Placental epithelial cell (primary cell): ENCODE measurements at places on chromosomes 12 and 14. TPM values are rescaled to one million over a fixed set of nuclear protein-coding genes. Genes with fewer than 3 reads are reported as not detected.

ACSM4 gene
- total RNA-seq: not detected in 2 replicates

CELA1 gene
- not detected in 2 replicates for total RNA-seq

CCDC92 gene
- total RNA-seq: 13.3 and 14.6 TPM in 2 replicates

KRT6C gene
- total RNA-seq: 6.3 and 9.3 TPM in 2 replicates

SPATA7 gene
- 13.4 and 16.1 TPM in 2 replicates for total RNA-seq

RNASE7 gene
- total RNA-seq: not detected in 2 replicates

SPIC gene
- total RNA-seq: not detected in 2 replicates

RPGRIP1 gene
- not detected in 2 replicates for total RNA-seq

MAP1LC3B2 gene
- 0.39 TPM in 1 of 2 replicates, not detected in the other for total RNA-seq

CD27 gene
- total RNA-seq: 0.33 TPM in 1 of 2 replicates, not detected in the other

PDE3A gene
- total RNA-seq: 12.8 and 33.4 TPM in 2 replicates

GNB3 gene
- total RNA-seq: 0.65 and 3.1 TPM in 2 replicates

INSM2 gene
- under 0.01 TPM in 1 of 2 replicates, not detected in the other for total RNA-seq

SCN8A gene
- total RNA-seq: 0.11 and 0.39 TPM in 2 replicates

KRT85 gene
- under 0.01 TPM in 1 of 2 replicates, not detected in the other for total RNA-seq

HOXC12 gene
- not detected in 2 replicates for total RNA-seq

RHEBL1 gene
- not detected in 2 replicates for total RNA-seq

TAS2R9 gene
- not detected in 2 replicates for total RNA-seq

HHIPL1 gene
- total RNA-seq: 6.7 and 7.5 TPM in 2 replicates

GPD1 gene
- 1.2 TPM in 1 of 2 replicates, not detected in the other for total RNA-seq

ENDOU gene
- total RNA-seq: 1.8 and 9.8 TPM in 2 replicates

DCN gene
- 27.7 and 87.6 TPM in 2 replicates for total RNA-seq

BMP4 gene
- 0.39 TPM in 1 of 2 replicates, not detected in the other for total RNA-seq

E2F7 gene
- total RNA-seq: 3.5 and 3.8 TPM in 2 replicates

FZD10 gene
- 0.87 TPM in 1 of 2 replicates, not detected in the other for total RNA-seq

HOXC5 gene
- total RNA-seq: 0.22 and 0.79 TPM in 2 replicates

LPAR5 gene
- 5.1 and 10.7 TPM in 2 replicates for total RNA-seq

NKX2-8 gene
- total RNA-seq: not detected in 2 replicates

IL22 gene
- total RNA-seq: not detected in 2 replicates

HSPA2 gene
- total RNA-seq: 10.2 and 16.1 TPM in 2 replicates

SPATS2 gene
- total RNA-seq: 15.7 and 28.3 TPM in 2 replicates

CRIP2 gene
- total RNA-seq: 3.7 and 14.5 TPM in 2 replicates

INHBC gene
- not detected in 2 replicates for total RNA-seq

BIN2 gene
- total RNA-seq: under 0.01 TPM in 1 of 2 replicates, not detected in the other

FERMT2 gene
- total RNA-seq: 55.4 and 104 TPM in 2 replicates

BICDL1 gene
- 3.1 and 6.5 TPM in 2 replicates for total RNA-seq

CD69 gene
- total RNA-seq: 0.22 and 0.39 TPM in 2 replicates

GNPTAB gene
- total RNA-seq: 36.9 and 40.9 TPM in 2 replicates

CARMIL3 gene
- total RNA-seq: under 0.01 TPM in 2 replicates

ADGRD1 gene
- total RNA-seq: not detected in 2 replicates

WDHD1 gene
- total RNA-seq: 4.9 and 7.1 TPM in 2 replicates

GYS2 gene
- total RNA-seq: not detected in 2 replicates

KLRC4 gene
- 1.2 TPM in 1 of 2 replicates, not detected in the other for total RNA-seq

NPFF gene
- total RNA-seq: not detected in 2 replicates

WNT1 gene
- 0.11 TPM in 1 of 2 replicates, not detected in the other for total RNA-seq

AQP2 gene
- total RNA-seq: not detected in 2 replicates

TUNAR gene
- not detected in 2 replicates for total RNA-seq

DLGAP5 gene
- 3.5 and 11.1 TPM in 2 replicates for total RNA-seq

KRT75 gene
- not detected in 2 replicates for total RNA-seq
